ENCODE measurements at places on chromosomes 3 and 15.

GRCh38 chr3:139101396-139101795, 56.7 kb upstream of the PRR23C start:
- no peak for DNase-seq

GRCh38 chr15:56794165-56794552, 60.9 kb upstream of the ZNF280D start:
- no peak for DNase-seq

GRCh38 chr3:149506540-149506939, 32.0 kb downstream of the TM4SF4 start:
- no peak for DNase-seq

- DNase-seq = no peak
These were observed 339.2 kb downstream of the CADM2 start for GRCh38 chr3:85298032-85298431.

GRCh38 chr15:97817276-97817890, 143.1 kb upstream of the ARRDC4 start:
- DNase-seq = no peak

DNA sequence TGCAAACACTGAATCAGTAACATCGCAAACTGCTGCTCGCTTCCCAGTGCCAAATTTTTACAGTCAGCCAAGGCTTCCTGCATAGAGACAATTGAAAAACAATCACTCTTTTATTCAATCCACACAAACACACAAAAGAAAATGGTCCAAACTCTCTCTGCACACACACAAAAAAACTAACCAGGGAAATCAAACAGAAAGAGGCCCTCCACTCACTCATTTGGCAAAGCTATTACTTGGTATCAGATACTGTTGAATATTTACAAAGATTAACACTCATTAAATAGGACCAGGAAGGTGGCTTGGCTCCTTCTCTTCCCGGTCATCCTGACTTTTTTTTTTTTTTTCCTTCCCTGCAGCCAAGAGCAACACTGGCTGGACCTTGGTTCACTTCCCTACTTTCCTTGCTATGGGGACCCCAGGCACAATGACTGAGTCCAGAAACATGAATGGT, 62.4 kb upstream of the SPATA12 start:
- no peak for DNase-seq

DNA sequence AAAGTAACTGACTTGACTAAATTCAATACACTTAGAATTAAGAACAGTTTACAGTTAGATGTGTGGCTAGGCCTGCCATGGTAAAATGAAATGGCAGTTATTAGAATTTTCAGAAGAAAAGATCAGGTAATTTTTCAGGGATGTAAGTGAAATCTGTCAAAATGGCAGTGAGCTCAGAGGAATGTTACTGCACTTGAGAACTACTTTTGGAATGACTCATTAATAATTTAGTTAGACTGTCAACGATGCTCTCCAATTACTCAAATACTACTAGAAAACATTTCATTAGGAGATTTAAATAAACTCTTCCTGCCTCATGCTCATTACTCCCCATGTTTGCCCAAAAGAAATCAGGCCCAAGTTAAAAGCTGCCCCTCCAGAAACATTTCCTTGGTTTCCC, 84.4 kb downstream of the RFTN1 start:
- DNase-seq = no peak

DNA sequence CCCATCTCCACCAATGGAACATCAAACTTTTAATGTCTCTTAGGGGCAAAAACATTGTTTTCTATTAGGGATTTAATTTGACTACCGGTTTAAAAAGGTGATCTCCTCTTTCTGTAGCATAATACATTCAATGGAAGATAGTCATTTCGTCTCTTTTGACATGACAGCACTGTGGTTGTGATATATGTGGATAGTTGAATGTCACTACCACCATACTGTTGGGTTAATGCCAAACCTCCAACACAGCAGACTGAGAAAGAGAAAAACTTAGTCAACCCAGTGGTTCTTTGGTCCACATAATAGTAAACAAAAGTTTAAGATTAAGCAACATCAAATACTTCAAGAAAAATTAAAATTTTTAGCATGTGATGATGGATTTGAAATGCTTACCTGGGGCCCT, 530.4 kb downstream of the AGBL1 start:
- no peak for DNase-seq

DNA sequence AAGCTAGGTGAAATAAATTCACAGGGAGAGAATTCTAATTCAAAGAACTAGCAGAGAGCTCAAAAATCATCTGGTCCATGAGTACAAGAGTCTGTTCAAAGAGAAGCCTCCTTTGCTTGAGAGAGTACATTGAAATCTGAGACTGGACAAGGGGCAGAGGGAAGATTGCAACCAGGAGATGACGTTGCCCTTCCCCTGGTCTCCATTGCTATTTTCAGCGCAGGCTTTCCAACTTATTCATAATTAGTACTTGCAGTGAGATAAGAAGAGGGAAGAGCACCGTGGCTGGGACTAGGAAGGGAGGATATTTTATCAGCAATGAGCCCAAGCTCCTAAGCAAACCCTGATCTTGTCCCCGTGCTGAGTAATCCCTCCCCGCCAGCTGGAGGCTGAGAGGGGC, 251.8 kb upstream of the RORA start:
- DNase-seq = no peak

- peak; percentile 11 for DNase-seq
These were observed 341.7 kb downstream of the CLSTN2 start for GRCh38 chr3:140276703-140277102.

DNA sequence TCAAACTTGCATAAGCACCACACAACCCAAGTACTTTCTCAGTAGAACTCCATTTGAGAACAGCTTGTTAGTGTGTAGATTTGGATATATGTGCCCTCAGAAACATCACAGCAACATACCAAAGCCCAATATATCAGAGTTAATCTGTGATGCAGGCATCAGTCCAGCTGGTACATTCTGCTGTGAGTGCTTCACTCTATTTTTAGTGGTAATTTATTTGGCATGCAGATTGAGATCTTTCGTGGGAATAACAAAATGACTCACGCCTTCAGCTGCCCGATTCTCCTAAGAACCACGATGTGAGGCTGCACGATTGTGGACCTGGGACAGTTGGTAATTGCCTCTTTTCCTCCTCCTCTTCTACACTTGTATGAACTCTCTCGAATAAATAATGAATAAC, 730.7 kb downstream of the SQOR start:
- no peak for DNase-seq

GRCh38 chr3:135197246-135197645, 402.2 kb downstream of the EPHB1 start:
- DNase-seq = no peak

DNA sequence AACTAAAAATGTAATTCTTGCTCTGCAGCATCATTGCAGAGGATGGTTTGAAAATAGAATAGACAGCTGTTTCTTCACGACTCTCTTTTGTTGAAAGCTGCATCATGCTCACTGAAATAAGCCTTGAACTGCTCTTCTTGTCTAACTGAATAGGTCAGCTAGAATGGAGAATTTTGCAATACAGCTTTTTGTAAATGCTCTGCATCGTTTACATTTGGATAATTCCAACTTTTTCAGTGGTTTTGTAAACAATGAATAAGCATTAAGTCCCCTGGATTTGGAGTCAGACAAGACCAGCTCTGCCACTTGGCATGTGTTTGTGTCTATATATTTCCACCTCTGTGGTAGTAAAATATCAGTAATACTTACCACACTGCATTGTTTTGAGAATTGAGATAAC, 95.2 kb downstream of the PLSCR2 start:
- DNase-seq = no peak

GRCh38 chr3:150059729-150060128, 89.0 kb upstream of the PFN2 start:
- DNase-seq = no peak

- DNase-seq = no peak
These were observed 15.1 kb downstream of the GRIP2 start for GRCh38 chr3:14524920-14525660.

GRCh38 chr15:75884041-75884440, 19.6 kb upstream of the FBXO22 start:
- no peak for DNase-seq

DNA sequence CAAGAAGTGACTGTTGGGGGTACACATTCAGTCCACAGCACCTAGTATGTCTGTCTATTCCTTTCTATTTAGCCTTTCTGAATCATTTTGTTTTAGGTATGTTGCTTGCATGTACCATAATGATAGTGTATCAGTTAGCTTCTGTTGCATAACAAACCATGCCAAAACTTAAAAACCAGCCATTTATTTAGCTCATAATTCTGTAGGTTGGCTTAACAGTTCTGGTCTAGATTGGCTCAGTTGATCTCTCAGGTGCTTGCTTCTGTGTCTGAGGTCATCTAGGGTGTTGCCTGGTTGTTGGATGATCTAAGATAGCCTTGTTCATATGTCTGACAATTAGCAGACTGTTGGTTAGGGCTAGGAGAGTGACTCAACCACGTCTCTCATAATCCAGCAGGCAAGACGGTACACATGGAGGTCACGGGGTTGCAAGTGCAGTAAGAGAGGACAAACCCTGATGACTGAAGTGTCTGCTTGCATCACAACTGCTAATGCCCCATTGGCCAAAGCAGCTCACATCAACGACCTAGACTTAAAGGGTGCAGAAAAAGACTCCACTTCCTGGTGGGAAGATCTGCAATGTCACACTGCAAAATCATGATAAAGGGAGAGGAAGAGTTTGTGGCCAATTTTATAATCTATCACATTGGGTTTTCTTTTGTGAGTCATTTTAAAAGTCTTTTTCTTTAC, 6.8 kb upstream of the PDCD6IP start:
- DNase-seq = no peak

DNA sequence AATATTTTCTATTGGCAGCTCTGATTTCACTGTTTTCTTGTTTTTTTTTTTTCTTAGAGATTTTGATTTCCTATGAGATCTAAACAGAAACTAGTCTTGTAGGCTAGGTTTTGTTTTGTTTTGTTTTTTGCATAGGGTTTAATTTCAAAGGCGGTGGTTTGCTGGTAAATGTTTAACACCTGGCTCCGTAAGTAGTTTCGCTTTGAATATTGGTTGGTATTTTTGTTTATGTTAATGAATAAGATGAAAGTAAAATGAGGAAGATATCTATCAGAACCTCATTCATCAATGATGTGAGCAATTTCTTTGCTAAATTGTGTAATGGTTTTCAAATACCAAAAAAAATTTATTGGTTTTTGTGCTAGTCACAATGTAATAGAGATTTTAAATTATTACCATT, 39.7 kb upstream of the TM4SF1 start:
- no peak for DNase-seq

- no peak for DNase-seq
These were observed 506.8 kb downstream of the EDEM1 start for GRCh38 chr3:5694266-5694665.

DNA sequence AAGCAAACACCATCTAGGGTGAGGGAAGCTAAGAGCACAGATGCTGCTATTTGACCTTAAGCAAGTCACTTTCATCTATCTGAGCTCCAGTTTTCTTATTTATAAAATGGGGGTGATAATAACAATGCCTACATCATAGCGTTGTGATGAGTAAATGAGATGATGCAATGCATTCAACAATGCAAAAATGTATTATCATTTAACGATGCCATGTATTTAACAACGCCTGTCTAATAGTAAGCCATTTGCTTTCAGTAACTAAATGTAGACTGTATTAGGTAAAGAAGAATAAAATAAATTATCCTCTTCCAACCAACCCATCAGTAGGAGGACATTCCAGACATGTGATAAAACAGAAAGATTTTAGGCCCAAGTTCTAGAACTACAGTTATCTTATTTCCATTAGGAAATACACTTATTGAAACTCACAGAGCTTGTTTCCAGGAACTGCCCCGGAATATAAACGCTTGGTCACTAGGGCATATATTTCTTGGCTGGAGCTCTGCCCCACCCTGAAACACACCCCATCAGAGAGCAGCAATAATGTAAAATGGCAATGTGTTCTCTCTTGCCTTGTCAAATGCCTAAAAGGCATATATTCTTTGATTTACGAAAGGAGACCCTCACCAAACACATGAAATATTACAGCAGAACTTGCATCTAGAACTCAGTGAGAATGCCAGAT, 128.3 kb downstream of the LIPC start:
- DNase-seq = no peak

GRCh38 chr3:5565026-5565425, 377.5 kb downstream of the EDEM1 start:
- DNase-seq = no peak

- DNase-seq = no peak
These were observed 40.4 kb downstream of the CCR3 start for GRCh38 chr3:46282696-46283095.

DNA sequence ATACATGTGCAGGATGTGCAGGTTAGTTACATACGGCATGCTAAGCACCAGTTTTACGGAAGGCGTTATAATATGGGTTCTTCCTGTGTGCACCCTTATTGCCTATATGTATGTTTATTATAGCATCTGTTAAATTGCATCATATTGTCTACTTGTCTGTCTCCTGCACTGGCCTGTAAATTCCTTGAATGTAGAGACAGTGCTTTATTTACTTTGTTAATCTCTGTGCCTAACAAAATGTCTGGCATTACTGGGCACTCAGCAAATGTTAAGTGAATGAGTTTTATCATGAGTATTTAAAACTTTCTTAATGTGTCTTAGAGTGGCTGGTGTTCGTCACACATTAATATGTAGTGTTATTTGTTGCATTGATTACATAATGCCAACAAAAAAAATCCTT, 23.8 kb downstream of the MGA start:
- no peak for DNase-seq

DNA sequence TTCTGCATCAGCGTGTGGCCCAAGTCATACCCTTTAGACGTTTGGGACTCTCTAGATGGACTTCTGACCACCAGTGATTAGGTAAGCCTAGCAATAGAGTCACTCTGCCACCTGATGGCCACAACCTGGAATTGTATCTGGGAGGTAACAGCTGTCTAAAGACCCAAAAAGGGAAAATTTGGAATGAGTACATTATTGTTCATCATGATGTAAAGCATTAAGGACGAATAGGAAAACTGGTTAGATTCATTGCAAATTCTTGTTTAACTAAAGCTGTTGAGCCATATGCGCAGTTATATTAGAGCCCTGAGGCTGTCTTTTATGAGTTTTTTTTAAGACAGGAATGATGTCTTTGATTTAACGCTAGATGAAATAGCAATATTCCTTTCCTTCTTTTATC, 63.6 kb downstream of the FAM81A start:
- no peak for DNase-seq

GRCh38 chr3:11672363-11672762, 28.6 kb upstream of the VGLL4 start:
- no peak for DNase-seq

DNA sequence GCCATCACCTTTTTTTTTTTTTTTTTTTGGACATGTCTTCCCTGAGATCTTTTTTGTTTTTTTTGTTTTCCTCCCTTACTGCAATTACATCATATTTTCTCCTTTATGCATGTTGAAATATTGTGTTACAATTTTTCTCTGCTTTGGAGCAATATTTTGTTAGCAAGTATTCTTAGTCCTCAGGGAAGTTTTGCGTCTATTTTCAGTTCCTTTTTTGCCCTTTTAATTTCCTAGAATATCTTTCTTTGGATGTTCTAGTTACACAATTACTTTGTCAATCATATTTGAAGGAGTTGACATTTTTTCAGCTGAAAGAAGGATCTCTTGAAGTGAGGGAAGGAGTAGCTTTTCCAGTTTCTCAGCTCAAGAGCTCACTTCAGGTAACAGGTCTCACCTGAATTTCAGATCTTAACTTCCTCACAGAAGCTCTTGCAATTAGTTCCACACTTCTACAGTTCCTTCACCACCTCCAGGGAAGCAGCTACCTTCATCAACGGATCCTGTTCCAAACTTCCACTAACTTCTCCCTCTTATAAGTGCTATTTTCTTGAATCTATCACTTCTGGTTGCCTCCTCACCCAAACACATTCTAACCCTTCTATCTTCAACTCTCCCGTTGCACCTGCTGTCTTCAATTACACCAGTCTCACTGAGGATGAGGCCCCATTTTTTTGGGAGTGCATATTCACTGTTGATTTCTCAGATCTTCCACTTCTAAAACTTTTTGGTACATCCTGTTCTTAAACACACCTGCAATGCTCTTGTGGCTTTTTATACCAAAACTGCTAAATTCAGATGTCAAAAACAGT, 57.8 kb upstream of the CPOX start:
- no peak for DNase-seq
